Gastroesophageal sphincter (tissue), 4 donors: ENCODE measurements at places on chromosomes 16 and 17. TPM values are rescaled to one million over a fixed set of nuclear protein-coding genes. Genes with fewer than 3 reads are reported as not detected.

PDE6G gene
- total RNA-seq: not detected

ODAD4 gene
- 0.27 TPM for total RNA-seq

TBC1D3K gene
- not detected for total RNA-seq

CENPX gene
- total RNA-seq: 86.8 TPM

DUXB gene
- not detected for total RNA-seq

EIF4A3 gene
- total RNA-seq: 39.4 TPM

ACSM2A gene
- 0.15 TPM for total RNA-seq

PHOSPHO1 gene
- total RNA-seq: not detected

SNAI3 gene
- total RNA-seq: 1.7 TPM

PPY gene
- total RNA-seq: not detected

MYO15A gene
- total RNA-seq: 0.73 TPM

CMTM4 gene
- total RNA-seq: 21.2 TPM

AOC2 gene
- 1.3 TPM for total RNA-seq

OR3A2 gene
- total RNA-seq: 0.78 TPM

NPB gene
- not detected for total RNA-seq

CRISPLD2 gene
- 411 TPM for total RNA-seq

OR3A3 gene
- not detected for total RNA-seq

ZNF830 gene
- 15.0 TPM for total RNA-seq

PDILT gene
- not detected for total RNA-seq

GLIS2 gene
- total RNA-seq: 26.9 TPM

CCDC154 gene
- not detected for total RNA-seq

STH gene
- total RNA-seq: not detected

WIPF2 gene
- total RNA-seq: 18.2 TPM

LPO gene
- total RNA-seq: 0.15 TPM

TAC4 gene
- total RNA-seq: not detected

DNAH2 gene
- total RNA-seq: not detected

DOC2B gene
- total RNA-seq: 4.4 TPM

SOX15 gene
- 9.0 TPM for total RNA-seq

DPEP3 gene
- not detected for total RNA-seq

GPR142 gene
- total RNA-seq: 1.1 TPM

CFAP97D1 gene
- not detected for total RNA-seq

G6PC1 gene
- not detected for total RNA-seq

SPATA22 gene
- total RNA-seq: 2.2 TPM

ACE gene
- 10.4 TPM for total RNA-seq

FOXF1 gene
- 58.1 TPM for total RNA-seq

TMEM208 gene
- 15.4 TPM for total RNA-seq

TBC1D3G gene
- not detected for total RNA-seq

SMTNL2 gene
- 5.2 TPM for total RNA-seq

FOXO3B gene
- 7.6 TPM for total RNA-seq

HSF4 gene
- 110 TPM for total RNA-seq

MEIOB gene
- not detected for total RNA-seq

PMP22 gene
- total RNA-seq: 261 TPM

ABCC11 gene
- total RNA-seq: not detected

CCT6B gene
- 2.7 TPM for total RNA-seq

ZMYND15 gene
- 0.67 TPM for total RNA-seq

ABCA5 gene
- total RNA-seq: 9.4 TPM
